ENCODE measurements at places on chromosomes 16 and 17.

DNA sequence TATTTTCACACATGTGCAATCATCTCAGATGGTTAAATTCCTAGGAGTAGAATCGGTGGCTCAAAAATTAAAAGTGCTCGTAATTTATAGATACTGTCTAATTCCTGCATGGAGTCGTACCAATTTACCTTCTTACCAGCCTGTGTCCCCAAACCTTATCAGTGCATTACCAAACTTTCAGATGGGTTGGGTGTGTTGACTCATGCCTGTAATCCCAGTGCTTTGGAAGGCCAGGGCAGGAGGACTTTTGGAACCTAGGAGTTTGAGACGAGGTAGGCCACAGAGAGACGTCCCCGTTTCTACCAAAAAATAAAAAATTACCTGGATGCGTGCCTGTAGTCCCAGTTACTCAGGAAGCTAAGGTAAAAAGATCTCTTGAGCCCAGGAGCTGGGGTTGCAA lies 34.5 kb upstream of the GPRC5B start:
- DNase-seq = no peak

DNA sequence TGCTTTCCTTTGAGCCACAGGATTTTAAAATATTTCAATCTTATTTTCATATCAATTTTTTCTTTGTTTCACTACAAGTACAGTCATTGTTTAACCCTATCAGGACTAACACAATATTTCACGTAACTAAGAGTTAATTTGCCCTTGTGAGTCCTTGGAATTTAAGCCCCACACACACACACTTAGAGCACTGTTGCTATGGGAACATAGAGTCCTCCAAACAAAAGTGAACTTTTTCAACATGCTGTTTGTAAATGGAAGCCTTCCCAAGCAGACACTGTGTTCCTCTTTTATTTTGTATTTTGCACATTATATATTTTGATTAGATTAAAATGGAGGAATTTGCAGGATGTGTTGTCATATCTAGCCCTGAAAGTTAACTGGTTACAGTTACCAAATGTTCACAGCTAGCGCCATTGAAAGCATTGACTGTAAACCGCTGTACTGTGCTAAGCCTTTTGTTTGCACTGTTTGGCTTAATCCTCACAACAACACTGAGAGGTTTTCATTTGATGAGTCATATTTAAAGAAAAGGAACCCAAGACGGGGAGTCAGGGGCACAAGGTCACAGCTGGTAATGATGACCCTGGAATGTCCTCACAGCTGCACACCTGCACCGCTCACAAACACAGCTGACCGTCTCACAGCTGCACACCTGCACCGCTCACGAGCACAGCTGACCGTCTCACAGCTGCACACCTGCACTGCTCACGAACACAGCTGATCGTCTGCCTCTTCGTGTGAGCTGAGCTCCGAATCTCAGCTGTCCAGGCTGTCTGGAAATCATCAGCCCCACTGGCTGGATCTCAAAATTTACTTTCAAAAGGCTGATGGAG lies 6.3 kb downstream of the HSBP1 start:
- peak; percentile 79 for DNase-seq

- no peak for DNase-seq
These were observed 5.2 kb upstream of the KCNH6 start for GRCh38 chr17:63517825-63518534.

GRCh38 chr17:58121925-58122324 lies 26.3 kb upstream of the OR4D1 start:
- peak; percentile 14 for DNase-seq
